Cardiac atrium fibroblast (primary cell): ENCODE measurements at places on chromosomes 6 and 20. TPM values are rescaled to one million over a fixed set of nuclear protein-coding genes. Genes with fewer than 3 reads are reported as not detected.

The ZBP1 gene
- total RNA-seq, result not detected in 2 replicates

The NDRG3 gene
- 9.4 and 17.8 TPM in 2 replicates for total RNA-seq

The TFAP2D gene
- total RNA-seq, result not detected in 2 replicates

The HMGA1 gene
- 69.5 and 100 TPM in 2 replicates for total RNA-seq

The TRIM10 gene
- not detected in 2 replicates for total RNA-seq

The EPM2A gene
- total RNA-seq, result 3.4 and 7.2 TPM in 2 replicates
